ENCODE measurements at places on chromosomes 5 and 9.

- DNase-seq: no peak
Measured at GRCh38 chr5:122484103-122484502, 172.1 kb downstream of the SNCAIP start.

GRCh38 chr9:16653491-16654399, 216.7 kb downstream of the BNC2 start:
- no peak for DNase-seq

DNA sequence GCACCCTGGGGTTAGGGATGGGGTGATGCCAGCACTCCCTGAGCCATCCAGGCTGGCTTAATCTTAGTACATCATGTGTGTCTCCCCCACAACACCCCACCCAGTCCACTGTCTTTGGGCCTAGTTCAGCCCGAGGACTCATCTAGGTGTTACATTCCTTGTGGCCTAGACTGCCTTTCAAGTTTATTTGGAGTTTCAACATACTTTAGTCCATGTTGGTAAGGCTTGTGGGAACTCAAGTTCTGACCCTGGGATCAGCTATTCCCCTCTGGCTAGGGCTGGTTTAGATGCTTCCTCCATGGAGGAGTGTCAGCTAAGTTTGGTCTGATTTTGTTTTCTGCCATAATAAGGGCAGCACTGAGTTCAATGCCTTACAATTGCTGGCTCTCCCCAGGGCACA, 302.4 kb downstream of the SMARCA2 start:
- DNase-seq: no peak

DNA sequence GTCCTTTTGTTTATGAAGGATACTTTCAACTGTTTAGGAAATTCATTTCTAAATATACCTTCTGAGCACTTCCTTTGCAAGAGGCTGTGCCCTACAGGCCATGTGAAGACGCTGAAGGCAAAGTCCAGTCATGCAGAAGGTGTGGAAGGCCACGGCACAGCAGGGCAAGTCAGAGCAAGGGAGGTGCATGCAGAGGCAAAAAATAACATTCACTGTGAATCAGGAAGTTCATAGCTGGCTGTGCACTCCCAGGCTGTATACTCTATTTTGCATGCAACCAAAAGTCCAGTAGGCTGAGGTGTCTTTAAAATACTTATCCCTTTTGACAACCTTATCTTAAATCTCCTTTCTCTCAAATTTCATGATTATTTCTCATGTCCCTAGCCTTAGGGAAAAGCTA, 50.3 kb downstream of the GNAQ start:
- no peak for DNase-seq

GRCh38 chr9:14112226-14112625, 201.7 kb downstream of the NFIB start:
- no peak for DNase-seq

DNA sequence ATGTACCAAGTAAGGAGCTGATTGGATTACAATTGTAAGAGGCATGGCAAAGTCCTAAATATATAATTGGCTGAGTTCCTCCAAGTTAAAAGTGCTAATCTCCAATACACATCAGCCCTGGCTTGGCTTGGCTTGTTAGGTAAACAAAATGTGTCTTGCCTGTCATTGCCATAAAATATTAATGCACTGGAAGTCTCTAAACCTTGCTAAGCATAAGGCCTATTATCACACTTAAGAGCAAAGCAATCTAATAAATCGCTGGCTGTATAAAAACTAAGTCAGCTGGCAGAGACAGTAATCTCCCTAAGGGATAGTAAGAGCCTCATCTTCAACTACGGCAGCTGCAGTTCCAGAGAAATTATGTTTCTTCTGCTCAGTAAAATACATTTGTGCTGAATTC, 418.6 kb upstream of the GRAMD2B start:
- DNase-seq: no peak

GRCh38 chr5:138536665-138537315, 6.2 kb downstream of the ETF1 start:
- DNase-seq: no peak

GRCh38 chr9:79224672-79225433, 346.9 kb upstream of the TLE4 start:
- DNase-seq: no peak

DNA sequence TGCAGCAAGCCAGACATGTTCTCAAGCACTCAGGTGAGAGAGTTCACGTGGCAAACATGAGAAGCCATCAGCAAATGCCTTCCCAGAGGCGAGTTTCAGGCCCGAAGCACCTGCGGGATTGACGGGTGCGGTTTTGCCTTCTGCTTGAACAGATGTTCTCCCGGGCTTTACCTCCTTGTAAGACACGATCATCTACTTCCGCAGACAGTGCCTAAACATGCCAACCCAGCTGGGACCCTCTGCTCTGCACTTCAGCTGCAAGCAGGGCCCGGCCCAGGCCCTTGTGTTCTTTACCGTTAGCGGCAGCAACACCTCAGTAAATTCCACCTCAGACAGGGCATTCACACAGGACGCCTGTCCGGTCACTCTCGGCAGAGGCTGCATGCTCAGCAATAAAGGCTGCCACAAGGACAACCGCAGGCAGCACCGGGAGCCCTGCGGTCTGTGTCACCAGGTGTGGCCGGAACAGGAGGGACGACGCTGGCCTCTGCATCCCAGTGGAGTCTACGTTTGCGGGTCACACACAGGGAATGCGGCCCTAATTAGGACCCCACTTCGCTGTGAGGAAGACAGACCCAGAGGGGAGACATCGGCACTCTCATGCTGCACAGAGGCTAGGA, 139.6 kb downstream of the ROR2 start:
- DNase-seq: no peak

DNA sequence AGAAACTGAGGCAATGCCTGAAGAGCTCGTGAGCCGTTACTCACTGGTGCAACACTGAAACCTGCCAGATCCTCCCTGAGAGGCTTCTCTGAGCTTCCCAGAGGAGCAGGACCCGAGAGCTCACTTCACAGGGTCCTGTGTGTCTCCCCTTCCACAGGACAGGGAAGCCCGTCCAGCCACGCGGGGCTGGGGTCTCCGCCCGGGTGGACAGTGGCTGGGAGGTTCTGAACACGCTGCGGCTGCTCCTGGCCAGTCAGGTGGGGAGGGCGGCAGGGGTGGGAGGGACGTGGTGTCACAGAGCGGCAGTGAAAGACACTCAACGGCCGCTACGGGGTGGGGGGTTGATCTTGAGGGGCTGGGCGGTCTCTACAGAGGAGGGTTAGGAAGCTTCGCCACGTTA, 290 bp upstream of the ZDHHC11 start:
- no peak for DNase-seq

DNA sequence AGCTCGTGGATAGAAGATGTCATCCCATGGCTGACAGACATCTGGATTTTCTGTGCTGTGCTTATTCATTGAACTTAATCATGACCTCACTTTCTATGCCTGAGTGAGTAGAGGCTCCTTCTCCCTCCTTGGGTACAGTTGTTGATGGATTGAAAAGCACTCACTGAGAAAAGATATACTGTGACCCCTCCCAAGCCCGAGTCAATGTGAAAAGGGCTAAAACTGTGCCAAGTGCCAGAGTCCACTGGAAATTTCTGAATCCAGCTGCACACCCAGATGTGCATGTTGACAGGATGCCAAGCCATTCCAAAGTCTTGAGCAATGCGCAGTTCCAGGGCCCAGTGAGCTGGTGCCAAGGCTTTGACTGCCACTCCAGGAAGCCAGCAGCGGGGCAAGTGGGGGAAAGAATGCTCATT, 473.0 kb downstream of the NTRK2 start:
- no peak for DNase-seq

DNA sequence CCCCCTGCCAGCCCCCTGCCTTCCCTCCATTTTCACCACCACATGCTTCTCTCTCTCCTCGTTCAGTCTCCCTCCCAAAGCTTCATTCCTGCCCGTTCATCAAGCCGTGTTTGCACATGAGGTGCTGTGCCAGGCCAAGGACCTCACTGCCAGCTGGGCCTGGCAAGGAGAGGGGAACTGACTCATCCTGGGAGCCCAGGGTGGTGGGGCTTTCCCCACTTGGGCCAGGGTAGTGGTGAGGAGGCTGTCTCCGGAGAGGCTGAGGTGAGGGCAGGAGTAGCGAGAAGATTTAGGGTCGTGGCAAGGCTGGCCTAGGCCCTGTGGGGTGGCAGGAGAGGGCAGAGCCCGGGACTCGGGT, 30.4 kb upstream of the NOTCH1 start:
- no peak for DNase-seq

- no peak for DNase-seq
Measured at GRCh38 chr9:98477884-98478283, 222.4 kb upstream of the TBC1D2 start.

DNA sequence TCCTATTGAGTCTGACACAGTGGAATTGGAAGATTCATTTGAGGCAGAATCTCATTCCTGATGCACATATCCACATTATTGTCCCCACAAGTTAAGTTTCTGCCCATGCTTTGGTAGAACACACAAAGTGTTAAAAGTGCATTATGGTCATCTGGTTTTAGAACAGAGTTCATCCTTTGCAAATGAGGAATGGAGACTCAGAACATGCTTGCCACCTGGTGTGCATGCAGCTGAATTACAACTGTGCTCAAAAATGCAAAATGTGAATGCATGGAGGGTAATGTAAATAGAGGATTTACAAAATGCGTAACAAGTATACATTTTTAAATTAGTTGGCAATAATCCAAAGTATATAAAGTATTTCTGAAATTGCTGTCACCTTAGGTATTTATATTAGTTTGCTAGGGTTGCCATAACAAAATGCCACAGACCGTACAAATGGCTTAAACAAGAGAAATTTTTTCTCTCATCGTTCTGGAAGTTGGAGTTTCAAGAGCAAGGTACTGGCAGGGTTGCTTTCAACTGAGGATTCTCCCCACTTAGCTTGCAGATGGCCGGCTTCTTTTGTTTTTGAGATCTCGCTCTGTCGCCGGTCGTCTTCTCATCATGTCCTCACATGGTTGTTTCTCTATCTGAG, 671.1 kb downstream of the TAF11L14 start:
- DNase-seq: peak; percentile 22

DNA sequence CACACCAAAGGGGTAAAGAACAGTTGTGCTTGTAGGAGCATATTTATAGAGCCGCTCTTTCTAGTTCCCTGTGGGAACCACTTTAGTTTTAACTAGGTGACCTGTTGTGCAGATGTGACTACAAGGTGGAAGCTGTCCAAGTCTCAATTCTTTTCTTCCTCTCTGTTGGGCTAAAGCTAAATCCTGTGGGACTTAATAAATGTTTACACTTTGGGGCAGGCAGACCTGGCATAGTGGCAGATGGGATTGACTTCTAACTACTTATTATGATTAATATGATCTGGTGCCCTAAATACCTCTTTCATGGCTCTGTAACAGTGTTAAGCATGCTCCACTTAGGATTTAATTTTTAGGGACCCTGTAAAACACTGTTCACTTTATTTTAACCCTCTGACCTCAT, 265.3 kb downstream of the KCTD16 start:
- DNase-seq: no peak

DNA sequence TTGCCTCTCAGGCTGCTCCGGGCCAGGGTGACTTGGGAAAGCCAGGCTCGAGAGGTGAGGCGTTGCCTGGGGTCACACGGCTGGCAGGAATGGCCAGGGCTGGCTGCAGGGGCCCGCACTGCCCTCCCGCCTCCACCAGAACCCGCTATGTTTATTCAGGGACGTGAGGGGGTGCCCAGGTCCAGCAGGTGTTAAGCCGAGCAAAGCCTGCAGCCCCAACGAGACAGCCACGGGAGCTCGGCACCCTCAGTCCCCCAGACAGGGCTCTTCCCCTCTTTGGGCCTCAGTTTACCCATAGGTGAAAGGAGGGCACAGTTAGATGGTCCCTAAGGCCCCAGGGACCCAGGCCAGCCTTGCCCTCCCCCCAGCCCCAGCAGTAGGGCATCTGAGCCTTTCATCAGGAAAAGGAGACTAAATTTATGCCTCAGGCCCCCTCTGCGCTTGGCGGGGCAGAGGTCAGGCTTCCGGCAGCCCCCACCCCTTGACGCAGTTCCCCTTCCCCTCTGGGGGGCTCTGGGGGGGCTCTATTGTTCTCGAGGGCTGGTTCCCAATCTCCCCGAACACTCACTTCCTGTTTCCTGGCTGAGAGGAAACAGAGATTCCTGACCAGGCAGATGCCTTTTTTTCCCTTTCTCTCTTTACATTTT, 7.1 kb upstream of the EGFL7 start:
- DNase-seq: no peak

GRCh38 chr5:16547200-16547842, 69.5 kb downstream of the RETREG1 start:
- no peak for DNase-seq

- DNase-seq: no peak
Measured at GRCh38 chr5:31827867-31828266, 188.9 kb downstream of the PDZD2 start.

DNA sequence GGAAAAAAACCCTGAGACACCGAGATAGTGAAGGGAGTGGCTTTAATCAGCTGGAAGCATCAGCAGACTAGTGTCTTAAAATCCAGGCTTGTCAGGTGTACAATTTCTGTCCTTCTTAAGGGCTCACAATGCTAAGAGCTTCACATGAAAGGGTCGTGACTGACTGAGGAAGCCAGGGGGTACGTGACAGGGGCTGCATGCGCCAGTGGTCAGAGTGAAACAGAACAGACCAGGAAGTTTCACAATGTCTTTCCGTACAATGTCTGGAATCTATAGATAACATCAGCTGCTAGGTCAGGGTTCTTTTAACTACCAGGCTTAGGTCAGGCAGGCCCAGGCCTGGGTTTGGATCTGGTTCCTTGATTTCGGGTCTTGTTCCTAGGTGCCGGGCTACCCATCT, 253.0 kb downstream of the CDH10 start:
- no peak for DNase-seq

DNA sequence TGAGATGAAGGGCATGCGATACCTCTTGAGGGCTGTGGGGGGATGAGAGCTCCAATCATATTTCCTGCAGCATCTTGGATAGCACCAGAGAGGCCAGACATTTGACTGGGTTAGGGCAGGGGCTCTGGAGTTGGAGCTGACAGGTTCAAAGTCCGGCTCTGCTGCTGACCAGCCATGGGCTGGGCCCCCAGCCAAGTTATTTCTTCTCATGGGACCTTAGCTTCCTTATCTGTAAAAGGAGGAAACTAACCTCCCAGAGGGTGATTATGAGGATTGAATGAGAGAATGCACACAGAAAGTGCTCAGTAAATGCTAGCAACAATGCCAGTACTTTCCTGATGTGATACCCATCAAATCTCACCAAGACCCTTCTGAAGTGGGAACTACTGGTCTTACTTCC, 65.2 kb upstream of the SLC25A51 start:
- DNase-seq: peak; percentile 46

- DNase-seq: peak; percentile 7
Measured at GRCh38 chr5:132059043-132059695, 1.3 kb upstream of the IL3 start.

- no peak for DNase-seq
Measured at GRCh38 chr5:179825655-179826182, 5.0 kb downstream of the SQSTM1 start.

- DNase-seq: peak; percentile 52
Measured at GRCh38 chr9:22469928-22470544, 23.4 kb downstream of the DMRTA1 start.

DNA sequence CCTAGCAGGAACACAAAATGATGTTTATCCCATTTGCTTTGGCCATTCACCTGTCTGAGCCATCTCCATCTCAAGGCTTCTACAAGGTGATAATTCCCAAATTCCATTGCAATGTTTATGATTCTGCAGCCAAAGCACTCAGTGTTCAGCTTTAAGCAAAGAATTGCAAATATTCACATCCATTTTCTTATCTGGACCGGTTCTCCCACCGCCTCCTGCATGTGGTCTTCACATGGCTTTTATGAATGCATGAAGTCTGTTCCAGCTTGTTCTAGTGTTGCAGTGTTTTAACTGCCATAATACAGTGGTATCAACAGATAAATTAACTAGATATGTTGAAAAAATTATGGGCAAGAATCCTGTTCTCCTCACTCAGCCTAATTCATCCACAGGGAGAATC, 443.0 kb upstream of the KLF4 start:
- no peak for DNase-seq

GRCh38 chr5:95620870-95621838, 1.3 kb downstream of the GPR150 start:
- DNase-seq: peak; percentile 22
